ENCODE measurements at places on chromosomes 2 and 18.
A peak's percentile ranks its signal among the peaks of the same experiment; 100 is the strongest.

- no peak for DNase-seq
Observed at GRCh38 chr2:209592106-209592505, 168.3 kb downstream of the MAP2 start.

DNA sequence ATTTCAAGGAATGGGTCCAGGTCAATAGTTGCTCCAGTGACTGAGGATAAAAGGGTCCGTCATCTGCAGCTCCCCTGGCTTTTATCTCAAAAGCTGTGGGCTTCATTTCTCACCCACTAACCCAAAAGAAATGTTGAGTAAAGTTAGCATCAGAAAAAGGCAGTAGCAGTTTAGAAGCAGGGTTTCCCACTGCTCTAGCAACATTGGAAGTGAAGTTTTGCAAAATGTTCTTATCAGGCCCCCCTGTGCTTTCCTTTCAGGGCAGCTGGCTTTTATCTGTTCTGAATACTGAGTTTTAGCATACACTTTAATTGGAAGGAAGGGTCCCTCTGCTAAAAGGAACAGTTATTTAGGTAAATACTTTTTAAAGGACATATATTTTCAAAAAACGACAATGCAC, 296.2 kb upstream of the RAB12 start:
- no peak for DNase-seq

DNA sequence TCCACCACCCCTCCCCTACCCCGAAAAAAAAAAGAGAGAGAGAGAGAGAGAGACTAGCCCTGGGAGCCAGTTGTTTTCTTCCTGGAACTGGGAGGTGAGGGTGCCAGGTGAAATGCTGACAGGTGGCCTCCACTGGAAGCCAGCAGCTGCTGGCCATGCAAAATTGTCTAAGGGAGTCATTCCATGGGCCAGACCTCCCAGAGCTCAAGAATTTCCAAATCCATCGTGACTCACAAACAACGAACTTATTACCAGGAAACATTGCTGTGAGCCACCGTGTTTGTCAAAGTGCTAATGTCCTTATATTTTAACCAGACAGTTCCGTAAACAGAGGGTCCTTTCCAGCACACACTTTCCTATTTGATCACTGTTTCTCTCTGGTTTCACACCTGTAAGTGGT, 68.5 kb upstream of the PID1 start:
- no peak for DNase-seq

GRCh38 chr18:79680100-79680879, 687 bp downstream of the CTDP1 start:
- peak; percentile 34 for DNase-seq

- DNase-seq, result no peak
Observed at GRCh38 chr18:3720818-3721545, 271.0 kb downstream of the TGIF1 start.

DNA sequence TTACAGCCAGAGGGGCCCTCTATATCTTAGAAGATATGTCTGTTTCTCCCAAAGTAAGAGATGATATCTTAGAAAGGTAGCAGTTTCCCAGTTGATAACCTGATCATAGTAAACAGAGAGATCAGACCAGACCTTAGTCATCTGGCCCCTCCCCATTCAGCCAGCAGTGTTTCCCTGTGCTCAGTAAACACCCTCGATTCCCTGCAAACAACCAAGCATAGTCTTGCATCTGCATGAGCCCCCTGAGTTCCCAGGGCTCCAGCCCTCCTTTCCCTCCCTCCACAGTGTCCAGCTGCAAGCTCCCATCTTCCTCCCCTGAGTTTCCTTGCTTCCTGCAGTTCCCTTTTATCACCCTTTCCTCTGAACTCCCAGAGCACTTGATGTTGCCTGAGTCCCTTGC, 20.3 kb downstream of the NRP2 start:
- no peak for DNase-seq

DNA sequence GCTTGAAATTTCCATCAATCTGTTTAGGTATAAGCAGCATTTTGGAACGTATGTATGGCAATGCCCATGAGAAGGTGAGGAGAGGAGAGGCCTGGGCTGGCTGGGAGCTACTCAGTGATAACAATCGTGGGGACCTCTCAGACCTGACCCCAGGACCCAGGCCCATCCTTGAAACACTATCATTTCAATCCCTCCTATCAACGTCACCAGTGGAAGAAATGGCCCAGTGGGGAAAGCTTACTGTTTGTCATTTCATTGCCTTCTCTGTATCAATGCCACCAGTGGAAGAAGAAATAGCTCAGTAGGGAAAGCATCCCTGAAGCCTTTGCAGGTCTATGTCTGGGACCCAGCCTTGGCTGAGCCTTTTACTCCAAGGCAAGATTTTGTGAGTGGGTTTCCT, 44.8 kb downstream of the ASB18 start:
- no peak for DNase-seq

- no peak for DNase-seq
Observed at GRCh38 chr2:70443726-70444125, 109.9 kb downstream of the TGFA start.

DNA sequence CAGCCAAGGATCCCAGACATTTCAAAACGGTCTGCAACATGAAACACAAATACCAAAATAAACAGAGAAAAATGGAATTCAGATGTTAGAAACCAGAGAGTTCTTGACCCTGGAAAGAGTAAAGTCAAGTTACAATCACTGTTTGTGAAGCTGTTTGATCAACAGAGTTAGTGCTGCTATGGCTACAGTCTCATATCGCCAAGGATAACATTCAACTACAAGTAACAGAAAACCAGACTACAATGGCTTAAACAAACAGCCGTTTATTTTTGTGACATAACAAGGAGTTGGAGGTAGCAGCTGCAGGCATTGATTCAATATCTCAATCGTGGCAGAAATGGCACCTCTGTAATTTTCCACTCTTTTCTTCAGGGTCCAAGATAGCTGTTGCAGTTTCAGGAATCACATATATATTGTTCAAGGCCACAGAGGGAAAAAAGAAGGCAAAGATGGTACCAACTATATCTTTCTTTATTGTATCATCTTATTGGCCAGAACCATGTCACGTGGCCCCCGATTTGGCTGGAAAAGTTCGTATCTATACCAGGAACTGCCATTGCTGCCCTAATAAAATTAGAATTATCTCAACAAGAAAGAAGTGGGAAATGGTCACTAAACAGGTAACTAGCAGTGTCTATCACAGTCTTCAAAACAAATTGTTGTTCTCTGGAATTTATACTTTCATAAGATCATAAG, 17.7 kb upstream of the HNRNPLL start:
- peak; percentile 82 for DNase-seq

GRCh38 chr18:55588111-55588869, at the start of gene TCF4:
TSS of gene TCF4 (minus strand) at chr18:55588192. CDS start at chr18:55587116, 1,076 bp downstream.
- peak; percentile 66 for DNase-seq

- DNase-seq, result no peak
Observed at GRCh38 chr2:42239289-42239661, 70.1 kb downstream of the EML4 start.

DNA sequence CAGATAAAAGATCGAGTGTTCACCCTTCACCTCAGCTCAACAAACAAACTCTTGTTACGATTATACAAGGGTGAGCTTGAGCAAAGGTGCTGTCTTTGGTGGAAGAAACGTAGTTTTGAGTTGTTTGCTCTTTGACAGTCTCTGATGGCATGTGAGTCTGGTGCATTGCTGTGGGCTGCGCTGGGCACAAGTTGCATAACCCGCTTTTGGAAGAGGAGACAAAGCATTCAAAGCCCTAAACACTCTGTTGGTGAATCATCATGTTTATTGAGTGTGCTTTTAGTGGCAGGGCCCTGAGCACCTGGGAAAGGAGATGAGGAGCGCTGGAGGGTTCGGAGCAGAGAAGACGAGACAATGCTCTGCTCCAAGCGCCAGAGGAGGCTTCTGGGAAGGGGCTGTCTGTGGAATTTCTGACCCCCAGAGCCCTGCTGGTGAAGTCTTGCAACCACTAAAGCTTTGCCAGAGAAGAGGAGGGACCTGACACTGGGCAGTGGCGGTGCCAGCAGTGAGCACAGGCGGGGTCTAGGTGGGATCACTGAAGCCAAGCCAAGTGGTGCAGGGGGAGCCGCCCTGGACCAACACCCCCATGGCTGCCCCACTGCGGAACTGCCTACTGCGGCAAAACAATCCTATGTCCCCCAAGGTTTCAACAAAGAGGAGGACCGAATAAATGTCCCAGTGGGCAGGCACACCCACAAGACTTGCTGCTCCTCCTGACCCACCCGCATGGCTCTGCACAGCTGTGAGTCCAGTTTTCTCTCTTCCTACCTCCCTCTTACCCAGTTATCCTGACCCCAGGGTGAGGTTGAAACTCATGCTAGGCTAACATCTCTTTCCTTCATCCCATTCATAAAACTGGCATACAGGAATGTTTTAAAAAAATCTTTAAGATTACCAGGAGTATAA, 64.0 kb downstream of the TNFRSF11A start:
- no peak for DNase-seq

GRCh38 chr2:17822445-17823117, 6.3 kb downstream of the MSGN1 start:
- peak; percentile 36 for DNase-seq

GRCh38 chr2:42962508-42962953, 170.1 kb upstream of the HAAO start:
- DNase-seq, result no peak

DNA sequence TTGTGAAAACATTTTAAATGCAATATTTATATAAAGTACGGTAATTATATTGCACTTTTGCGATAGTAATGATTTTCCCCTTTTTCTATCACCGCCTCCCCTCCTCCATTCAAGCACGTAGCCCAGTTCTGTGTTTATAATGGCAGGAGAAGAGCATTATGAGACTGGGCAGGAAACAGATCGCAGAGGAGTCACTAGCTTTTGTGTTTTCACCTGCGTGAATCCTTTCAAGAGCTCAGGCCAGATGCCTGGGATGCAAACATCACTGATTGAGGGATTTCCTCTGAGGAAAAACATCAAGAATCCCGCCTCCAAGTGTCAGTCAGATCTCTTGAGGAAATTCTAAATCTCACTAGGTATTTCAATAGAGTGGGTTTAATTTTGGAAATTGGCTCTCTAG, 178.4 kb upstream of the FN1 start:
- DNase-seq, result no peak

DNA sequence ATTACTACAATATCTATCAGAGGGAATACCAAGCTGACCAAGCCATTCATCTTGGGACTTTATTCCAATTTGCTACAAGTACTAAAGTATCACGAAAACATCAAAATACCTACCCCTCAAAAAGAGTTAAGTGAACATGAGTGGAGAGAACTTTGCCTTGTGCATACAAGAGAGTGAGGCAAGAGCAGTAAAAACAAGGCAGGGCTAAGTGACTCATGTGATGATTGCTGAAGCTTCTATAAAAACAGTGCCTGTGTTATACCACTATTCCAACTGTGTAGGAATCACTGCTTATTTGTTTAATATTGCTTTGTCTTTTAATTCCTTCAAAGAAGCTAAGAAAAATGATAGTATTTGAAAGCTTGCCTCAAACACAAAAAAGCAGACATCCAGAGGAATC, 61.2 kb downstream of the FARSB start:
- DNase-seq, result no peak

DNA sequence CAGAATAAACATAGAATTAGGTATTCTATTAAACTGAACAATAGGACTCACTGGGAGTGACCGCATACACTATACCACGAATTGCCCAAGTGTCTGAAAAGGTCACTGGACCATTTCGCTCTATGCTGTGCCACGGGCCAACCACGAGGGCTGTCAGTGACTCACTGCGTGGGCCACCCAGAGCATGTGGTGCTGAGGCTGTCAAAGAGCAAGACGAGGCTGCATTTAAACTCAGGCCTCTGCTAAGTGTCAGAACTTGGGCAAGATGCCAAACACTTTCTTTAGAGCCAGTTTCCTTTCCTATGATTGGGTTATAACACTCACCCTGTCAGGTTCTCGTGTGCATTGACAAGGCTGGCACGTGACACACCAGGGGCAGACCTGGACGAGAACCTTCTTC, 97.5 kb downstream of the SH3YL1 start:
- no peak for DNase-seq

DNA sequence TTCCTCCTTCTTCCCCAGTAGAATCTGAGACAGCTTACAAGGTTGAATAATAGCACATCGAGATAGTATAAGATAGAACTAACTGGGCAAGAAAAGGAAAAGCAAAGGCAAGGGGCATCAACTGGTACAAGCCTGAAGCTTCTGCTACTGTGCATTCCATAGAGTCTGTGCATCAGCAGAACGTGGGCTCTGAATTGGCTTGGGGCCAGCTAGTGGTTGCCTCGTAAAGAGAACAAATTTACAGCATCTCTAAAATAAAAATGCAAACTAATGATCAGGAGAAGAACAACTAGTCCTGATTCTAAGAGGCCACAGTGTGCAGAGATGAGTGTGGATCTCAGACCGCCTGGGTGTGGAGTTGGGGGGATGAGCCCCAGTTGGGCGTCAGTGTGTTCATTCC, 36.6 kb downstream of the UPP2 start:
- DNase-seq, result no peak

DNA sequence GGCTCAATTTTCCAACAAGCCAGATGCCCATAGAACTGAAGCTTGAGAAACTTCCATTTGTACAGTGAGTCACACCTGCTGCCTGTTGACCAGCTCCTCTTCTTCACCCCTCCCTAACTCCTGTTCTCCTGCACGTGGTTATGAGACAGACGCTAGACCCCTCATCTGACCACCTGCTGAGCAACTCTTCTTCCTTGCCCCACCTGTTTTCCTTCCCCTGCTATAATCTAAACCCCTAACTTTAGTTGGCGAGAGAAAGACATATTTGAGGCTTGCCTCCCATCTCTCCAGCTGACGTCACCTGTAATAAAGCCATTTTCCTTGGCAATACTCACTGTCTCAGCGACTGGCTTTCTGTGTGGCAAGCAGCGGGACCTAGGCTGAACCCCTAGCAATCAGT, 22.3 kb upstream of the ITM2C start:
- no peak for DNase-seq

- DNase-seq, result no peak
Observed at GRCh38 chr2:241088376-241088775, 13.7 kb downstream of the MTERF4 start.

- DNase-seq, result no peak
Observed at GRCh38 chr18:75422341-75422910, 5.1 kb downstream of the SMIM21 start.

DNA sequence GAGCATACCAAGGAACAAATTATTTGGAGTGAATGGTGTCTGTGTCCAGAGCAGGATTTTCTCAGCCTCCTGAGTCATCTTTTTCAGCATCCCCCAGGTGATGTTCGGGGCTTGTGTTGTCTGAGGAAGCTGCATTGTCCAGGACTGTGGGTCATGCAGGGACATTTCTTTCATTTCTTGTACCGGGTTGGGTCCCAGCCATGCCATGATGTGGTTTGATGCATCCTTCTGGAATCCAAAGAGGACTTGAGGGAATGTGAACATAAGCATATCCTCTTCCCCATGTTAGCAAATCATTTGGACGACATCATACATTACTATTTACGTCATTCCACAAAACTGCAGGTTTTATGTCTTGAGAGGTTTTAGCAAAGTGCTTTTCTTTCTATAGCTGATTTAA, 797.8 kb downstream of the CCDC85A start:
- DNase-seq, result no peak

- DNase-seq, result no peak
Observed at GRCh38 chr18:44079606-44080005, 601.1 kb upstream of the SETBP1 start.

- DNase-seq, result no peak
Observed at GRCh38 chr18:74692367-74693013, 94.8 kb downstream of the ZNF407 start.

- DNase-seq, result no peak
Observed at GRCh38 chr2:8719528-8719927, 37.7 kb downstream of the ID2 start.
